ENCODE measurements at places on chromosomes 6 and 20.

- DNase-seq = no peak
Measured at GRCh38 chr6:107061125-107062020, 33.4 kb downstream of the MTRES1 start.

DNA sequence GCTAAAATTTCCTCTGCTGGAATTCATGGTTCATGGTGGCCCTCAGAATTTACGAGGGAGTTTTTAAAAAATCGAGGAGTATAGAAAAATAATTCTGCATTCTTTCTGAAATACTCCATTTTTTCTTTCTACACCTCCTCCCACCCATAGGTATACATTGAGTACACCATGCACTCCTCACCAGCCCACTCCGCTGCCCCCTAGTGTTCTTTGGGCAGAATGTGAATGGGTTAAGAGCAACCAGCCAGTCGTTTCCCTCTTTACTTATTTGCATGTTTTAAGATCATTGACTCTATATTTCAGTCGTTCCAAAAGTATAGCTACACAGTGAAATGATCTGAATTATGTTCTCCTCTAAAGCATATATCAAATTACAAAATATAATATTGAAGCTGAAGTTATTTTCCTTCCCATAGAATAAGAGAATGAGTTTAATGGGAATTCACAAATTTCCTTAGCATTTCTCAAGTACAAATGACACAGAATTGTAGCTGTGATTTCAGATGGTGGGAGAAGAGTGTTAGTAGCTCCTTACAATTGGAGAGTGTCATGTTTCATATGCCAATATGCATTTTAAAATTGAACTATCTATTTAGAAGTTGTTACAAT lies 977.7 kb upstream of the SLC35B3 start:
- no peak for DNase-seq

- DNase-seq = no peak
Measured at GRCh38 chr6:49766762-49767161, 20.3 kb downstream of the PGK2 start.

GRCh38 chr20:53916173-53916512 lies 154.3 kb downstream of the BCAS1 start:
- DNase-seq = no peak

GRCh38 chr6:42012501-42013133 lies 37.7 kb upstream of the TAF8 start:
- no peak for DNase-seq

- peak; percentile 100 for DNase-seq
Measured at GRCh38 chr20:53621482-53622246, 28.0 kb upstream of the ZNF217 start.

GRCh38 chr6:4942673-4943009 lies 61.2 kb downstream of the RPP40 start:
- no peak for DNase-seq

GRCh38 chr6:130457605-130458004 lies 91.8 kb downstream of the TMEM200A start:
- no peak for DNase-seq

DNA sequence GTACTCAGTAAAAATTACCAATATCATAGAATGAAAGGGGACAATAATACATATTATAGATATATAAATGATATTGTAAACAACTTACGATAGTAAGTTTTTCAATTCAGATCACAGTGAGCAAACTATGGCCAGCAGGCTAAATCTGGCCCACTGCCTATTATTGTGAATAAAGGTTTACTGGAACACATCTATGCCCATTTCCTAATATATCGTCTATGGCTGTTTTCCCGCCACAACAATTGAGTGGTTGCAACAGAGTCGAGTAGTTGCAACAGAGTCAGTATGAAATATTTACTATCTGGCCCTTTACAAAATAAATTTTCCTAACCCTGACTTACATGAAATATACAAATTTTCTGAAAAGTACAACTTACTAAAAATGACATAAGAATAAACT lies 297.3 kb upstream of the KCNQ5 start:
- DNase-seq = no peak

- no peak for DNase-seq
Measured at GRCh38 chr20:43682446-43682845, 15.5 kb downstream of the MYBL2 start.

DNA sequence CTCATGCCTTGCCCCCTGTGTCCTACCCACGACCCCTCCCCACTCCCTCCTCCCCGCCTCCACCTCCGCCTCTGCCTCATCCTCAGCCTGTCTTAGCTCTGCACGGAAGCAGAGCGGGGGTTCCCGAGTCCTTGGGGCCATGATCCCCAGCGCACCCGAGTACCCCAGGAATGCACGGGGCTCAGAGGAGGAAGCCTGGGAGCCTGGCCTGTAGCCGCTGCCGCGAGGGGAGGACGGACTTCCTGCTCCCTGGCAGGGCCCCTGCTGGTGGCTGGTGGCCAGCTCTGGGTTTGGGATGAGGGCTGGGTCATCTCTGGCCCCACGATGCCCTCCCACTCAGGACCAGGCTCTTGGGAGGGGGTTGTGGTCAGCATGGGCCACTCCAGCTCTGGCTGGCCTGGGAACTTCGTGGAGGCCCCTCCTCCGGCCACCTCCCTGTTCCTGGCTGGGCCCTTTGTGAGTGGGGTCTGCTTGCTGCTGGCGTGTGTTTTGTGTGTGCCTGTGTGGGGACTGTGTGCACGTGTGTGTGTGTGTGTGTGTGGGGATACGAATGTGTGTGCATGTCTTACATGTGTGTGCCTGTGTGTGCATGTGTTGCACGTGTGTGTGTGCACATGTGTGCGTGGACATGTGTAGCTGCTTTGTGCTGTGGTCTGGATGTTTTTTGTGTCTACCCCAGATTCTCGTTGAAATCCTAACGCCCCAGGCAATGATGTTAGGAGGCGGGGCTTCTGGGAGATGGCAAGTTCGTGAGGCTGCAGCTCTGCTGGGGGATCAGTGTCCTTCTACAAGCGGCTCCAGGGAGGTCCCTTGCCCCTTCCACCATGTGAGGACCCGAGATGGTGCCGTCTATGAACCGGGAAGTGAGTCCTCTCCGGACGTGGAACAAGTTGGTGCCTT lies 1.3 kb upstream of the RBBP8NL start:
- no peak for DNase-seq

DNA sequence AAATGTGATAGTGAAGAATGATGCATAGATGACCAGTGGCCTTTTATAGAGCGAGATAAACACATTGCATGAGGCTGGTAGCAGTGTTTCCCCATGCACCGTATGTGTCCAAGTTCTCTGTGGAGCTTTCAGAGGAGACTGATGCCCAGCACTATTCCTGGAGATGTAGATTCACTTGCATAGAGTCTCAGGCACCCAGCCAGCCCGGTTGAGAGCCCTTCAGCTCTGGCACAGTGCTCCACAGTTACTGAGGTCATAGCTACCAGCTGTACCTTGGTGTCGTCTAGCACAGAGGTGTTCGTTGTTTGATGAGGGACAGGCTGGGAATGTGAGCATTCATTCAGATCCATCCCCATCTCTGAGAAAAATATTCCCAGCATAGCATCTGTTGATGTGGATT lies 328.9 kb downstream of the FARS2 start:
- DNase-seq = no peak

GRCh38 chr20:1449370-1449769 lies 17.3 kb downstream of the NSFL1C start:
- no peak for DNase-seq

- no peak for DNase-seq
Measured at GRCh38 chr20:41412324-41413120, 45.9 kb upstream of the EMILIN3 start.

DNA sequence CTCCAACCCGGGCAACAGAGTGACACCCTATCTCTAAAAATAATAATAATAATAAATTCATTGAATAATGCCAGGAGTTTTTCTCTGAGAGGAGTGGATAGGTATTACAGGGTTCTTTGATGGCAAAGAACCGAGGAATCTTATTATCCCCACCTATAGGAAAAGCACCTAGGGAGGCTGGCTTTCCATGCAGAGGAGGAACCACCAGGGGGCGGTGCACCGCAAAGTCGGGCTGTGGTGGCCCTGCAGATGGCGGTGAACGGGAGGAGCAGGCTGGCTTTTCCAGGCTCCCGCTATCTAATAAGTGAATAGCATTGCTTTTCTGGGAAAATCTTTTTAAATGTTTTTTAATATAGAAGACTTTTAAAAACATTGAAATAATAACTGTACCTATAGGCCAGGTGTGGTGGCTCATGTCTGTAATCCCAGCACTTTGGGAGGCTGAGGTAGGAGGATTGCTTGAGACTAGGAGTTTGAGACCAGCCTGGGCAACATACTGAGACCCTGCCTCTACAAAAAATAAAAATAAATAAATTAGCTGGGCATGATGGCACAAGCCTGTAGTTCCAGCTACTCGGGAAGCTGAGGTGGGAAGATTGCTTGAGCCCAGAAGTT lies 864.2 kb downstream of the KIF16B start:
- DNase-seq = no peak

GRCh38 chr6:130183271-130184222 lies 39.2 kb downstream of the SAMD3 start:
- DNase-seq = no peak

DNA sequence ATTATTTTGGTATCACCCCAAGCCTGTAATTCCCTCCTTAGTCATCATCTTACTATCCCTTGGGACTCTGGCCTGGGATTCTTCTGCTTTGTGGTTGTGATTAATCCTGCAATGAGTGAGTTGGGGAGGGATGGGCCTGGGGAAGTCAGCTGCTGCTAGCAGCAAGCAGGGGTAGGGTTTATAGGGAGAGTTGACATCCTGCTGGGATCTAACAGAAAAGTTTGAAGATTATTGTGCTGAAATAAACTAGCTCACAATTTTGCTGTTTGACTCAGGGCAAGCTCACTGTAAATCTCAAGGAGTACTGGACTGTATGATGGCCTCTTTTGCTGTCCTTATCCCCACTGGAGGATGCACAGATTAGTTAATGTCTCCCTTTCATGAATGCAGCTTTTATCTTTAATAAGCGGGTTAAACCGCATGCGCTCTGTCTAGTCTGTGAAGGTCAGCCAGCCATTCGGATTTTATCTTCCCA lies 83.4 kb downstream of the JARID2 start:
- peak; percentile 88 for DNase-seq

DNA sequence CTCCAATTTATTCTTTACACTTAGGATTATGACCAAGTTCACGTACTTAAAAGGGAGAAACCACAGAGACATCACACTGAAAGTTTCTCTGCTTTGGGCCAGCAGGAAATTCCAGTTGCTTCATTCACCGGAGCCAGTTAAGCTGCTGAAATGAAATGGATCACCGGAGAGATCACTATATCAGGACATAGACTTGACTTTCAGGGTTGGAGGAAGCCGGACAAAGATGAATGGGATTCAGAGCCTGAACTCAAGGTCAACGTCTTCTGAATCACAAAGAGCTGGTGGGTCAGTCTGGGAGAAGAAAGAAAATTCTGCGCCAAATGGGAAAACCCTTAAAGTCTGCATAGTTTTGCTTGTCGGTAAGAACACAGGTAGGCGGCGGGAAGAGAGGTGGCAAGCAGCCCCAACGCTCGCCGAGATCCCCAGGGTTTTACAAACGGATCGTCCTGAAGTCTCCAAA lies 81.9 kb upstream of the CCDC28A start:
- DNase-seq = peak; percentile 62

DNA sequence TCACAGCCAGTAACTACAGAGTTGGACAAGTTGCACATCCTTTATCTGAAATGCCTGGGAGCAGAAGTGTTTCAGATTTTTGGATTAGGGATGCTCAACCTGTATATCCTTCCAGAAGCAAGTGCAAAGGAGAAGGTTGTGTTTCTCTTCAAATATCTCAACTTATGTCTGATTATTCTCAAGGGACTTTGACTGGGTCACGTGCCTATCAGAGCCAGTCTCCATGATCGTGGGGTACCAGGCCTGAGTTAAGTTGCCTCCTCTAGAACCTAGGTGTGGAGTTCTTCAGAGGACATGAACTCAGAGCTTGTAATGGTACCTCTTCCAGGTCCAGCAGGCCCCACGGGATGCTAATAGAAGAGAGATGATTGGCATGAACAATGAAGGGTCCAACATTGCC lies 7.8 kb downstream of the CD83 start:
- no peak for DNase-seq

GRCh38 chr6:16168858-16169257 lies 40.0 kb downstream of the MYLIP start:
- DNase-seq = no peak

GRCh38 chr6:33905071-33905609 lies 101.3 kb upstream of the MLN start:
- DNase-seq = no peak

- DNase-seq = no peak
Measured at GRCh38 chr20:46200582-46201570, 82.8 kb downstream of the CD40 start.

DNA sequence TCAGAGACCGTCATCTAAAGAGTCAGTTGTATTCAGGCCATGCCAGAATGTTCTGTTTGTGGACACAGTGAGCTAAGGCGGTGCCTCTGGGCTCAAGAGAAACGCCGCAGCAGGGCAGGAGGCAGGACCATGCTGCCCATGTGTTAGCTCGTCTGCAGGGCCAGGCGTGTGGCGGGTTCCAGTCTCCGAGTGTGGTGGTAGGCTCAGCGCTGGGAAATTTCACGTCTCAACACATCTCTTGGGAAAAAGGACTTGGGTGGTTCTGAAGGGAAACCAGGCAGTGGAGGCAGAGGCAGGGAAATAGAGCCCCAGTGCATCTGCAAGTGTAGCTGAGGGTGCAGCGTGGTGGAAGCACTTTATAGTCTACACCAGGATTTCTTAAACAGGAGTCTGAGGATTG lies 56.9 kb upstream of the TAGAP start:
- DNase-seq = no peak
